ENCODE measurements at places on chromosomes 6 and 20.

DNA sequence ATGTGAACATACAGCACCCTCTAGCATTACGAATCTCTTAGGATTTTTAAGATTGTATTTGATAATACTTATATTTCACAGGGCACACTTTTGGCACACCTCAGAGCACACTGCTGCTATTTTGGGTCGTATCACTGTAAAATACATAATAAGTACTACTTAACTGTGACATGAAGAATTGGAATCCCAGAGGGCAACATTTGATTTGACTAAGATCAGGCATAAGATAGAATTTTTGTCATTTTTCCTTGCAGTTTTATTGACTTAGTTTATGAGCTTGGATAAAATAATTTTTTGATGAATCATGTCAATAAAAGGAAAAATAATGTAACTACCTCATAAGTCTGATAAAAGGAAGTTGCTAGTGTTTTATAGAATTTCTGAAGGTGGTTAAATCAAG is 22.4 kb downstream of the MRS2 start:
- no peak for DNase-seq

GRCh38 chr6:107184435-107184834 is 69.1 kb upstream of the BEND3 start:
- DNase-seq, result no peak

- no peak for DNase-seq
Observed at GRCh38 chr6:151286214-151286613, 46.4 kb downstream of the AKAP12 start.

DNA sequence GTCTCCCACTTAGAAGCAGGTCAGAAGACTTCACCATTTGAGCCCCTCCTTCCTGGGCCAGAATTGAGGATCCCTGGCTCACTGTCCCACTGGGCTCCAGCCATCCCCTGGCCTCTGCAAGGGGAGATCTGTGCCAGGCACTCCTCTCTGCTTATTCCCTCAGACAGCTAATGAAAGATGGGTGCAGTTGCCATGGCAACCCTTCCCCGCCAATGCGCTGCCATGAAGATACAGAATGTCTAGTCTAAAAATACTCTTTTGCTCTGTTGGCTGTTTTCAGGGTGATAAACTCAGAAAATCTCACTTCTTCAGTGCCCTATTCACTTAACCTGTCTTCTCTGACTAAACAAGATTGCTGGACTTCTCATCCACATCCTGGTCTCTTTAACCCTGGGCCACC is 13.6 kb upstream of the TTLL2 start:
- DNase-seq, result no peak

GRCh38 chr6:20205722-20206161 is 6.5 kb downstream of the MBOAT1 start:
- DNase-seq, result no peak

DNA sequence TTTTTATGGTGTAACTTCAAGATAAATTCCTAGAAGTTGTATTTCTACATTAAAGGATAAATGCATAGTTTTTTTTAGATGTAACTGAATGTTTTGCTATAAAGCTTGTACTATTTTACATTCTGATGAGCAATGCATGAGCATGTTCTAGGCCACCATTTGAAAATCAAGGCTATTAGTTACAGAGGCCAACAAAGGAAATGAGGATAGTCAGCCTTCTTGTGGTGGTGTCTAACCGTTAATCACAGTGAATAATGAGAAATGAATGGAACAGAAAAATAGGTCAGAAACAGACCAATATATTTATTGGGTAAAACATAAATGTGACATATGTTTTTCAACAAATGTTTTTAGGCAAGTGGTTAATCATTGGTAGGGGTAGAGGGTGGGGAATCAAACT is 37.6 kb upstream of the L3MBTL3 start:
- no peak for DNase-seq

GRCh38 chr20:10578607-10579006 is 95.2 kb downstream of the JAG1 start:
- no peak for DNase-seq

Measured in CD4-positive, alpha-beta T cell (primary cell).